H1 (cell line): ENCODE measurements at places on chromosomes 7 and 10.

DNA sequence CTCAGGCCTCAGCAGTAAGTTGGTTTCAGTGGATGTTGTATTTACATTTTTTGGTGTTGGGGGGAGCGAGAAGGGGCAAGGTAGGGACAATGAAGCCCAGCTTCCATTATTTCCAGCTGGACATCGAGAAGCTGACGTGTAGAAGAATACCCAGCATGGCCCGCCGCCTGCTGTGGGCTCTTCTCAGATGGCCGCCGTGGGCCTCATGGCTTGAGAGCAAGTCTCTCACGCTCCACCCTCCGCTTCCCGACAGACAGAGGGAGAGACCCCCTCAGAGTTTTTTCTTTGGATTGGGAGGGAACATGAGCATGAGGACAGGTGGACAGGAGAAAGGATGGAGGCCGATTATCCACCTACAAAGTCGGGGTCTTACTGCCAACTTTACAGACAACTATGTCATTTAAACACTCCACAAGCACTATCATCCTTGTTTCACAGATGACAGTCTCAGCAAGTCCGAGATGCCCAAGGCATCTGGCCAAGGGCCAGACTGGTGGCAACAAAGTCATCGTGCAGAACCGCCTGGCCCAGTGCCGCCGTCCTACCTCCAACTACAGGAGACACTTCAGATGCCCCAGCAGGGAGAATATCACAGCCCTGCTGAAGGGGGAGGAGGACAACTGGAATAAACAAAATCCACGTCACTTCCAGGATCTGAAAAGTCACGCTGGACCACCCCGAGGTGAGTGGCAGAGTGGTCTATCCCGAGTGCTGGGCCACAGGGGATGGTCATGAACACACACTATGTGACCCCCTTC, 195.9 kb downstream of the DIP2C start:
- DNase-seq, result no peak
- peaks cover 13% of the 10 kb centered on the region; the same call in 1 of the 2 replicates for H3K4me1 ChIP-seq
- H3K27me3 ChIP-seq, result no peaks in the 10 kb centered on the region; the same call in 1 of the 2 replicates
- no peak overlapping the region for H3K4me3 ChIP-seq
- H3K36me3 ChIP-seq, result no peaks in the 10 kb centered on the region
- no peak overlapping the region for H3K27ac ChIP-seq

DNA sequence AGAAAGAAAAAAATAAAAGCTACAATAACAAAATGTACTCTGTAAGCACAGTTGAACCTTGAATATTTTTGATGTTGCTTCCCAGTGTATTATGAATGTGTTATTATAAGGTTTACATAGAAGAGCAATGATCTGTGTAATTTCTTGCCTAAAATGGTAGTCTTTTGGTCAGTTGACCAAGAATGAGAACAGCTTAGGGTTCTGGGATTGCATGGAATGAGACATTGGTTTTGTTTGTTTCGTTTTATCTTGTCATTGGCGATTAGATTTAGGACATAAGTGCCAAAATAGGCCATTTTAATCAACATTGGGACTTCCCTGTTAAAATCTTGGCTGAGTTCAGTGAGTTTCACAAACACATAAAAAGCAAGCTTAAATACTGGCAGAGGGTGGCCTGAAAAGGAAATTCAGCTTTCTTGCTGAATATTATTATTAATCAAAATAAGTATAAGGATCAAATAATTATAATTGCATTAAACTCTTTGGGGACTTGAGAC, 49.1 kb upstream of the GLCCI1 start:
- no peak for DNase-seq
- H3K4me1 ChIP-seq, result peaks cover 23% of the 10 kb centered on the region; the same call in 1 of the 2 replicates
- H3K4me3 ChIP-seq, result no peak overlapping the region
- no peak overlapping the region for H3K27ac ChIP-seq

DNA sequence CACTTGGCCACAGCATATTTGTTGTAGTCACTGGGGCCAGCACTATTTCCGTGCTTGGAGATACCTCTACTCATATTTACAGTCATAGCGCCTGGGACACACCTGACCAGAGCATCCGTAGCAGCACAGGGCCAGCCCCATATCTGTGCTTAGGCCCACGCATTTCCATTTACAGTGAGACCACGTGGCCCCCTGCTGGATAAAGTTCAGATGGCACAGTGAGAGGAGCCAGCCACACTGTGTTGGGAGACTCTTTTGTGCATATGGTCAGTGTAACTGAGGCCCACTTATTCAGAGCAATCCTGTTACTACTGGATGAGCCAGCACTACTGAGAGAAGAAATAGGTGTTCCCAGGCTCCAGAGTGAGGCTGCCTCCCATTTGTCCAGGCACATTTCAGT, 455.3 kb downstream of the REEP3 start:
- DNase-seq, result no peak
- H3K4me1 ChIP-seq, result no peaks in the 10 kb centered on the region; the same call in 1 of the 2 replicates
- H3K27ac ChIP-seq, result no peak overlapping the region
- no peaks in the 10 kb centered on the region for H3K36me3 ChIP-seq
- H3K4me3 ChIP-seq, result no peak overlapping the region

DNA sequence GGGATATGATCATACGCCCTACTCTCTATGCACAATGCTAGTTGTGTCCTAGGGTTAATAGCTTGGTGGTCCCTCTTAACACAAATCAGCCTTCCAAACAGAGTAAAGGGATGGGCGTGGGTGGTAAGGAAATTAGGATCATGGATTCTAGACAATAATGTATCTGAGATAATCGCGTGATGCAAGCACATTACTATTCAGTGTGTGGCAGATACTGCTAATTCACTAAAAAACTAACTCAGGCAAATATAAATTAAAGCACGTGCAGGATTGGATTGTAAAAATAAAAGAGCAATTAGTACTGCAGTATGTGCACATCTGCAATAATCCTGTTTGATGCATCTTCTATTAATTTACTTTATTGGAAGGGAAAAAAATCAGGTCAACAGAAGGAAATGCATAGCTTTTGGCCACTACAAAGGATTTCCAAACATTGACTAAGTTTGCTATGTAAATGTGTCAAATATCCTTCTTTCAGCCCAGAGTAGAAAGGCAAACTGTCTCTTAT, 22.0 kb downstream of the TWIST1 start:
- no peaks in the 10 kb centered on the region for H3K27me3 ChIP-seq
- H3K27ac ChIP-seq, result no peak overlapping the region
- no peaks in the 10 kb centered on the region for H3K36me3 ChIP-seq
- peaks cover 5% of the 10 kb centered on the region for H3K4me1 ChIP-seq
- DNase-seq, result no peak

DNA sequence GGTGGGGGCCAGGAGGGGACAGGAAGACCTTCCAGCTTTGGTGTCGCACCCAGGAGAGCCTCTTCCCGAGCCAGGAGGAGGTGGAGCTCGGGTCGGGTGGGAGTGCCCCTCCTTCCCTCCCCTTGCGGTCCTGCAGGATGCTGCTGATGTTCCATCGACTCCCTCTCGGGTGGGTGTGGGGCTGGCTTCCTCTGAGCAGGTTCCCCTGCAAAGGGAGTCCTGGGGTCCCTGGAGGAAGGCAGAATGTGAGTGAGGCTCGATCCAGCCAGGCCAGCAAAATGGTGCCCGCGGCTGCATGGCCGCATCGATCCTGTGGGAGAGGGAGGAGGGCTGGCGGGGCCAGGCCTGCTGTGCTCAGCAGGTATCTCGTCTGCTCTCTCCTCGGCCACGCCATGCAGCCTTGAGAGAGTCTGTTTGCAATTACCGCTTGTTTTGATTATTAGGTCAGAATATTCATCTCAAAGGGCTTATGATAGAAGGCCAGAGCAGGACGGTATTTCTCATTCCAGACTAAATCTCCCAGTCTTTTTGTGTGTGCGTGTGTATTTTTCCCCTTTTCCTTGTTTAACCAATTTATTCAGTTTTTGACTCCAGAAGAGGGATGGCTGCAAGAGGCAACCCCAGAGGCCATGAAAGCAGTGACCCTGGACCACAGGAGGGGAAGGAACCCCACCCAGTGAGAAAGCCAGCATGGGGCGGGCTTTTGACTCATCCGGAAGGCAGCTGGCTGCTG, 137.3 kb upstream of the ZMIZ1 start:
- H3K27ac ChIP-seq, result no peak overlapping the region
- DNase-seq, result no peak
- no peaks in the 10 kb centered on the region for H3K4me1 ChIP-seq
- no peak overlapping the region for H3K4me3 ChIP-seq
- no peaks in the 10 kb centered on the region for H3K36me3 ChIP-seq
- no peaks in the 10 kb centered on the region; the same call in 1 of the 2 replicates for H3K27me3 ChIP-seq

DNA sequence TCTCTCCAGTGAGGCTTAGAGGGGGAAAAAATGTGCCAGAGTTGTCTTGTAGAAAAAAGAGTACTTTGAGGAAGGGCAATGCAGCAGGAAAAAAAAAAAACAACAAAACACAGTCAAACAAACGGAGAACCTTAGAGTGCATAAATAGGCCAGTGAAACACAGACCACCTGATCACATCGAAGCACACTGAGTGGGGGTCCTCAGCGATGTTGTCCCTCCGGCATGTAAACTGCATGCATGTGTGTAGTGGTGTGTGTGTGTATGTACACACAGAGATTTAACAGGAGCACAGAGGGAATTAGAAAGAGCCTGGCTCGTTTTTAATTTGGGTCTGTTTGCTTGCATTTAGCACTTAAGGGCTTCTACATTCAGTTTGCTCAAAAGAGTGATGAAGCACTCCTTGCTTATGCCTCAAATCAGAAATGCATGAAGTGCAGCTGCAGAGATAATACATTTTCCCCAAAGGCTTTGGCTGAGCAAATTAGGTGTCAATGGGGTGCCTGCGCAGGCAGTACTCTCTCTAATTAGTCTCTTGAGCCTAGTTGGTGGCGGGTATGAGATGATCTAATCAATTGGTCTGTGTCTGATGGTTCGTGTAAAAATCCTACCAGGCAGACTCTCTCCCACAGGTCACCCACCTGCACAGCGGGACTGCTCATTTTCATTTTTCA, 62.7 kb upstream of the FZD1 start:
- H3K4me1 ChIP-seq, result no peaks in the 10 kb centered on the region; the same call in 1 of the 2 replicates
- H3K27ac ChIP-seq, result no peak overlapping the region
- no peaks in the 10 kb centered on the region for H3K36me3 ChIP-seq

GRCh38 chr10:129078346-129078745, 388.7 kb upstream of the MGMT start:
- H3K27ac ChIP-seq, result no peak overlapping the region
- no peak for DNase-seq
- no peaks in the 10 kb centered on the region for H3K36me3 ChIP-seq
- no peaks in the 10 kb centered on the region for H3K27me3 ChIP-seq
- no peak overlapping the region for H3K4me3 ChIP-seq
- no peaks in the 10 kb centered on the region for H3K4me1 ChIP-seq

DNA sequence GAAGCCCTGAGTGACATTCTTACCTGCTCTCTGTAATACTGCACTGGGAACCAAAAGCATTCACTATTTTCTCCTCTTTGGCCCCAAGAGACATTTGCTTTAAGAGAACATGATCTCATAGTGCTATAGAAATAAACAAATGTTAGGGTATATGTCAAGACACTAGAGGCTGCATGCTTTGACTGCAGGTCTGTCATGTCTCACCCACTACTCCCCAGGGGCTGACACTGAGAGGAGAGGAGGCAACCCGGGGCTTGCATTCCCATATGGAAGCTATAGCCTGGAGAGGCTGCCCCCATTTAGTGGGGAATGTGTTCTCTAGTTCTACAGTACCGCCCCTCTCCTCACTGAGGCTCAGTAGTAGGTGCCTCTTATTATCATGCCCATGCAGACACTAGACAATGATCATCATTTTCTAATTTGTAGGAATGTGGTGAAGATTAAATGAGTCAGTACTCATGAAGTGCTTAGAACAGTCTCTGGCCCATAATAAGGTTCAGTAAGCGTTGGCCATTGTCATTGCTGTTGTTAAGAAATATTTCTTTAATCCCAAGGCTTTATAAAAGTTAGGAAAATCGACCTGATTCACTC, 4.9 kb upstream of the SLF2 start:
- H3K27me3 ChIP-seq, result no peaks in the 10 kb centered on the region; the same call in 1 of the 2 replicates
- H3K36me3 ChIP-seq, result no peaks in the 10 kb centered on the region
- DNase-seq, result no peak
- H3K4me1 ChIP-seq, result peaks cover 5% of the 10 kb centered on the region

GRCh38 chr7:111358915-111359314, 203.4 kb downstream of the IMMP2L start:
- no peaks in the 10 kb centered on the region for H3K36me3 ChIP-seq
- no peaks in the 10 kb centered on the region for H3K4me1 ChIP-seq
- no peak overlapping the region for H3K4me3 ChIP-seq
- H3K27ac ChIP-seq, result no peak overlapping the region
- H3K27me3 ChIP-seq, result no peaks in the 10 kb centered on the region

GRCh38 chr10:69439813-69440506, 11.3 kb upstream of the TSPAN15 start:
- no peaks in the 10 kb centered on the region for H3K27me3 ChIP-seq
- no peak for DNase-seq
- no peak overlapping the region for H3K27ac ChIP-seq
- no peaks in the 10 kb centered on the region for H3K36me3 ChIP-seq
- H3K4me3 ChIP-seq, result no peak overlapping the region
- H3K4me1 ChIP-seq, result no peaks in the 10 kb centered on the region

DNA sequence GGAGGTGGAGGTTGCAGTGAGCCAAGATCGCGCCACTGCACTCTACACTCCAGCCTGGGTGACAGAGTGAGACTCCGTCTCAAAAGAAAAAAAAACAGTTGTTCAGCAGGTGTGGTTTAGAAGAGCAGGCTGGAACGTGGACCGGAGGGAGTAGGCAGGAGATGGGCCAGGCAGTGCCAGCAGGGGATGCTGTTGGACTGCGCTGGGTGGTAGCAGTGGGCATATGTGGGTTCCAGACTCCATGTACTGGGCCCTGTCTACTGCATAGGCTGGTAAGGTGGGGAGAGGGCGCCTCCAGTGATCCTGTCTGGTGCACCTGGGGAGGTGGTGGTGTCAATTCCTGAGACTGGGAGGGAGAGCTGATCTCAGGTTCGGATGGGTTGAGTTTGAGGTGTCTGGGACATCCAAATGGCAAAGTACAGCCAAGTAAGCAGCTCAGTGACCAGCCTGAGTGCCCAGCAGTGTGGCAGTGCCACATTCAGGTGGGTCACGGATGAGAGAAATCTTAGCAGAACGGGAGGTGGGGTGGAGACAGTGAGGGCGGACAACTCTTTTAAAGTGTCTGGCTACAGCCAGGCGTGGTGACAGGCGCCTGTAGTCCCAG, 25.9 kb downstream of the SFXN4 start:
- no peaks in the 10 kb centered on the region for H3K27me3 ChIP-seq
- DNase-seq, result peak; percentile 68
- H3K4me1 ChIP-seq, result no peaks in the 10 kb centered on the region
- H3K36me3 ChIP-seq, result no peaks in the 10 kb centered on the region
- H3K4me3 ChIP-seq, result no peak overlapping the region
- no peak overlapping the region for H3K27ac ChIP-seq
